H9 (cell line): ENCODE measurements at places on chromosomes 6 and 20.

DNA sequence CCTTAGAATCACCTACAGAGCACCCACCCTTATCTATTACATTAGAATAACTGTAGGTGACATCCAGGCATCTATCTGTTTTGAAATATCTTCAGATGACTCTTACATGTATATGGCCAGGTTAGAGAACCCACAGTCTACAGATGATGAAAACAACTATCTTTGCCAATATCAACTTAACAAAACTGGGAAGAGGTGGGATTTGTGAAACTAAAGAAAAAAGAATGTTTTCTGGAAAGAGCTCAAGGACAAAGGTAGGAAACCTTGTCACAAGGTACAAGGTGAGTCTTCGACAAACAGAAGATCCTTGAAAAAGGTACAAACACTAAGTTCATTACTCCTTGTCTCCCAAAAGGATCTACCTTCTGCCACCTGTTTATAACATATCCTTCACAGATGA is 47.0 kb upstream of the DST start:
- H3K27ac ChIP-seq: no peak overlapping the region
- no peaks in the 10 kb centered on the region for H3K27me3 ChIP-seq
- no peak for DNase-seq
- H3K36me3 ChIP-seq: no peaks in the 10 kb centered on the region; the same call in 1 of the 2 replicates
- H3K4me1 ChIP-seq: no peaks in the 10 kb centered on the region; the same call in 1 of the 2 replicates

- H3K27ac ChIP-seq: no peak overlapping the region
- no peak for DNase-seq
- no peaks in the 10 kb centered on the region for H3K36me3 ChIP-seq
Measured at GRCh38 chr6:3822747-3823445, 26.3 kb upstream of the FAM50B start.

GRCh38 chr6:6230286-6230685 is 90.2 kb downstream of the F13A1 start:
- no peak overlapping the region for H3K27ac ChIP-seq
- H3K4me1 ChIP-seq: peaks cover 2% of the 10 kb centered on the region; the same call in 1 of the 2 replicates
- no peak for DNase-seq
- no peaks in the 10 kb centered on the region for H3K36me3 ChIP-seq

DNA sequence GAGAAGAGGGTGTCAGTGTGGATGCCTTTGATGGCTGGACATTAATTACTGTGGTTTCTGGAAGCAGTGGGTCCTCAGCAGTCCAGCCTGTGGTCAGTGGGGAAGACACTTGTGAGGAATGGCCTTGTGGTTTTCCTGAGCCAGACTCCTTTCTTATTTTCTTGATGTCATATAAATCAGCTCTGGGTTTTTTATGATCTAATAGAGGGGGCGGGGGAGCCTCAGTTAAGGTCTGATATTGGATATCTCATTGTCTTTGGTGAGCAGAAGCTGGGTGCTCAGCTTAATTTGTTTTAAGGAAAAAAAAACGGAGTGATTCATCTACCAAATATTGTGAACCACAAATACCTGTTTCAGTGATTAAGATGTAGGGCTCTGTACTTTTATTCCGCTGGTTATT is 62.1 kb downstream of the OTOR start:
- no peak overlapping the region for H3K27ac ChIP-seq
- DNase-seq: no peak
- H3K36me3 ChIP-seq: no peaks in the 10 kb centered on the region
- no peaks in the 10 kb centered on the region for H3K27me3 ChIP-seq
- H3K4me3 ChIP-seq: no peak overlapping the region

DNA sequence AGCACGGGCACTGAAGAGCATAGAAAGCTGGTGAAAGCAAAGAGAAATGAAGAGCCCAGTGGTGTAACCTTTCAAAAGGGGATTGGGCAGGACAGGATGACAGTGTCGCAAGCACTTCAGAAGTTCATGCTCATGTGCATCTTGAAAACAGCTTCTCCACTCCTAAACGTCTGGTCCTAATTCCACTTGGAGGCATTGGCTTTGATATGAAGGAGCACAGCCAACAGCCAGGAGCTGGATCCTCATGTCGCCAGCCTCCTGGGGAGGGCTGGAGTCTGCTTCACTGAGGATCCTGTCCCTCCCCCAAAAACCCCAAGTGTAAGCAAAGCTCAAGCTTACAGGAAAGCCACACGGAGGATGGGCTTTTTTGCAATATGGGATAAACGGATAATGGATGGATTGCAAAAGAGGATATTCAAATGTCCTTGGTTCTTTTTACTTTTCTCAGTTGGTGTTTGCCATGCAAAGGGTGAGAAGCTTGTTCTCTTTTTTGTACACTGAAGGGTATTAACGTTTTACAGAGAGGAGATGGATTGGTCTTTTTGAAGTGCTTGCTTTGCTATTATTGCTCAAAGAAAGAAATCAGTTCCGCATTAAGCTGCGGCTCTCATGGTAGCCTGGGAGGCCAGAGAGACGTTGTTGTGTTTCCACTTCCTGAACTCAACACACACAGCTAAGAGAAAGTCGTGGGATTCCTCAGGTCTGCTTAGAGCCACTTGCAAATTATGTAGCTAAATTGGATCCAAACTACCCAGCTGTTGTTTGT is 92.2 kb downstream of the SIM1 start:
- no peaks in the 10 kb centered on the region for H3K36me3 ChIP-seq
- no peak overlapping the region for H3K4me3 ChIP-seq
- no peaks in the 10 kb centered on the region for H3K27me3 ChIP-seq
- peaks cover 13% of the 10 kb centered on the region; the same call in 1 of the 2 replicates for H3K4me1 ChIP-seq

GRCh38 chr6:6943421-6943820 is 164.3 kb upstream of the RREB1 start:
- no peaks in the 10 kb centered on the region for H3K4me1 ChIP-seq
- H3K27me3 ChIP-seq: no peaks in the 10 kb centered on the region
- H3K4me3 ChIP-seq: no peak overlapping the region
- DNase-seq: no peak
- no peak overlapping the region for H3K27ac ChIP-seq

DNA sequence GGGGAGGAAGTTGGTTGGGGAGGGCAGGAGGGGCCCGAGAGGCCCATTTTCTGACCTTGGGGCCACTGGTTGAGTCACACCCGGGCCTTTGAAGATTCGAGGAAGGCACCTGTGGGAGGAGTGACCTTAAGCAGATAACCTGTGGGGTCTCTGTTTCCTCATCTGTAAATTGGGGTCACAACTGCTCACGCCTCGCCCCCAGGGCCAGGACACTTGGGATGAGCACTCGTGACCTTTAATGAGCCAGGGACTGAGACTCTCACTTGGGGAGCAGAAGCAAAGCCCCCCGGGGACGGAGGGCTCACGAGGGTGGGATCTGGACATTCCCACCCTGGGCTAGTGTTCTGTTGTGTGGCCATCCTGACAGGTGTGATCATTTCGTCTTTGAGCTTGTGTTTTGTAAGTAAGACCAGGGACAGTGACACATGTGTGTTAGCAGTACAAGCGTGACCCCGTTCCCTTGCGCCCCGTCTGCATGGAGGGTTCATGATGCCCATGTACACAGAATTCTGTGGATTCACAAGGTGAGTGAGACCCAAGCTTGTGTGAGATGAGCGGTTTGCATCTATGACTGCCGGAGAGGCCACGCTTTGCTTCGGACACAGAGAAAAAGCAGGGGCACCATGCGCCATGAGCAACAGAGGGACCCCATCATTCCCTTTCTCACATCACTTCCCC is 79.3 kb upstream of the PMEPA1 start:
- DNase-seq: peak; percentile 17
- no peak overlapping the region for H3K27ac ChIP-seq
- H3K4me3 ChIP-seq: no peak overlapping the region
- no peaks in the 10 kb centered on the region for H3K27me3 ChIP-seq
- no peaks in the 10 kb centered on the region for H3K36me3 ChIP-seq

DNA sequence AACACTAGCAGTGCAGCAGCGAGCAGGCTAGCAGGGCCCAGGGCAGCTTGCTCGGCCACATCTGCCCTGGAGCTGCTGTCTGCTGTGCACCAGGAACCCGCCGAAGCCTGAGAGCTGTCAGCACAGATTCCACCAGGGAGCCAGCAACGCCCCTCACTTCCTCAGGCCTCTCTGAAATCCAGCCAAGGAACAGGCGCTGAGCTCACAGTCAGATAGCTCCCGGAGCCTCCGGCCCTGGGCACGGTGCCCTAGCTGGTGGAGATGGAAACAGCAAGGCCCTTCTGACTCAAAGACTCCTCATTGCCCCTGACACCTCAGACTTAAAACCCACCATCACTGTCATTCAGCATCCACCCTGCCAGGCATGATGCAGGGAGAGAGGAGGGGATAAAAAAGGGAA is 839.4 kb downstream of the MAFB start:
- no peak overlapping the region for H3K27ac ChIP-seq
- DNase-seq: no peak
- no peaks in the 10 kb centered on the region for H3K36me3 ChIP-seq
- no peaks in the 10 kb centered on the region for H3K27me3 ChIP-seq
- H3K4me1 ChIP-seq: no peaks in the 10 kb centered on the region

- no peak overlapping the region for H3K27ac ChIP-seq
- H3K36me3 ChIP-seq: no peaks in the 10 kb centered on the region
- peaks cover under 1% of the 10 kb centered on the region; the same call in 1 of the 2 replicates for H3K4me1 ChIP-seq
- no peaks in the 10 kb centered on the region for H3K27me3 ChIP-seq
- DNase-seq: no peak
- H3K4me3 ChIP-seq: no peak overlapping the region
Measured at GRCh38 chr6:100344761-100345160, 120.0 kb downstream of the SIM1 start.

- H3K4me3 ChIP-seq: no peak overlapping the region; the same call in 2 of the 3 replicates
- no peak overlapping the region for H3K27ac ChIP-seq
- peaks cover 6% of the 10 kb centered on the region; the same call in 2 of the 3 replicates for H3K36me3 ChIP-seq
- no peak for DNase-seq
Measured at GRCh38 chr6:2396846-2397630, 151.6 kb upstream of the GMDS start.

DNA sequence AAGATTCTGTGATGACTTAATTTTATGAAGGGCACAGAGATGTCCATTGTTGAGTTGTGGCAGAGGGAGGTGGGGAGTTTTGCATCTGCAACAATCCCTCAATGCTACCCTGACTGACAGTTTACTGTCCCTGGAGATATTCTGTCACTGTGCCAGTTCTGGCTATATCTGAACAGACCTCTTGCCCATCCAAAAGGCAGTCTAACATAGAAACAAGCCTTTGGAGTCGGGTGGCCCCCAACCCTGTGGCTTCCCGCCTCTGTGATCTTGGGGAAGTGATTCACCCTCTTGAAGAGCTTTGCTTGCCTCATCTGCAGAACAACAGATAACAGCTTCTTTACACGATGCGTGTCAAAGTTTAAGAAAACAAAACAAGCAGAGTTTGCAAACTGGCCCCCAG is 3.8 kb upstream of the E2F1 start:
- no peak overlapping the region for H3K4me3 ChIP-seq
- no peak for DNase-seq
- no peak overlapping the region for H3K27ac ChIP-seq
- H3K4me1 ChIP-seq: no peaks in the 10 kb centered on the region
- H3K27me3 ChIP-seq: no peaks in the 10 kb centered on the region

DNA sequence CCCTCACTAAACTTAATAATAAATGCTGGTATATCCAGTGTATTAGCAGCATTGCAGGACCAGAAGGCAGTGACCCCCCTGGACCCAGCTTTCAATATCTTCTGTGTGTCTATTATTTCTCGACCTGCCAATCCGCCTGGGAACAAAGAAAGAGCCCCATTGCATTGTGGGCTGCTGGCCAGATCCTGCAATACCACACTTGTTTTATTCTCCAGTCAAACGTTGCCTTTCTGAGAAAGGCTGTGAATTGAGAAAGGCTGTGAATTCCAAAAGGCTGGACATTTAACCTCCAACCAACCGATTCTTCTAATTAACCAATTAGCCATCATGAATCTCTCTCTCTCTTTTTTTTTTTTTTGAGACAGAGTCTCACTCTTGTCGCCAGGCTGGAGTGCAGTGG is 1.5 kb upstream of the MTO1 start:
- H3K27ac ChIP-seq: no peak overlapping the region
- peaks cover 9% of the 10 kb centered on the region for H3K36me3 ChIP-seq
- H3K4me3 ChIP-seq: no peak overlapping the region

DNA sequence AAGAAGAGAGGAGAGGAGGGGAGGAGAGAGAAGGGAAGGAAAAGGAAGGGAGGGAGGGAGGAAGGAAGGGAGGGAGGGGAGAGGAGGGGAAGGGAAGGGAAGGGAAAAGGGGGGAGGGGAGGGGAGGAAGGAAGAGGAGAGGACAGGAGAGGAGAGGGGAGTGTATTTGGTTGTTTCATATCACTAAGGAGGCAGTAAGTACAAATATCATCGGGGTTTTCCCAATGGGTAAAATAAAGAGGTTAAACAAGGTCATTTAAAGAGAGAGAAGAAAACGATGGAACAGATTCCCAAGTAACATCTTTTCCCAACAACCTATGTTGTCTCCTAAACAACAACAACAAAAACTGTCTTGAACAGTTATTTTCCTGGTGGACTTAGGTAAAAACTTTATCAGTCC is 43.6 kb downstream of the MBOAT1 start:
- no peak overlapping the region for H3K27ac ChIP-seq
- H3K4me1 ChIP-seq: peaks cover 3% of the 10 kb centered on the region
- DNase-seq: no peak
- no peak overlapping the region for H3K4me3 ChIP-seq

- H3K27me3 ChIP-seq: no peaks in the 10 kb centered on the region
- H3K4me1 ChIP-seq: no peaks in the 10 kb centered on the region; the same call in 1 of the 2 replicates
- no peak overlapping the region for H3K27ac ChIP-seq
- H3K4me3 ChIP-seq: no peak overlapping the region
- H3K36me3 ChIP-seq: no peaks in the 10 kb centered on the region
Measured at GRCh38 chr6:62042429-62042828, 243.6 kb downstream of the KHDRBS2 start.

DNA sequence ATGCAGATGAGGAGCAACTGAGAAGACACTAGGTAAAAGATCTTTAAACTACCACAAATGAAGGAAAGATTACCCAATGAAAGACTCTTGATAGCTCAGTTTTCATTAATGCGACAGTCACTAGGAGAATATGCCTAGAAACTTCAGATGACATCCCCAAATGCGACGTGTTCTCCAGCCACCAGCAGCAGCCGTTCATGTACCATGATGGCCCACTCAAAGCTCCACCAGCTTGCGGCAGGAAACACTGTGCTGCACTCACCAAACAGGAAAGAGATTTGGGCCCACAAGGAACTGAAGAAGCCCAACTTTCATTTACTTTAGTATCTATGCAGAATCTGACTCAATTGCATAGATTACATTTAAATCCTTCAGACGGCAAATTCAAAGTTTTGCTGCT is 7.5 kb downstream of the DIDO1 start:
- no peak for DNase-seq
- peaks cover 3% of the 10 kb centered on the region; the same call in 1 of the 2 replicates for H3K36me3 ChIP-seq
- no peak overlapping the region for H3K27ac ChIP-seq
- H3K27me3 ChIP-seq: no peaks in the 10 kb centered on the region

DNA sequence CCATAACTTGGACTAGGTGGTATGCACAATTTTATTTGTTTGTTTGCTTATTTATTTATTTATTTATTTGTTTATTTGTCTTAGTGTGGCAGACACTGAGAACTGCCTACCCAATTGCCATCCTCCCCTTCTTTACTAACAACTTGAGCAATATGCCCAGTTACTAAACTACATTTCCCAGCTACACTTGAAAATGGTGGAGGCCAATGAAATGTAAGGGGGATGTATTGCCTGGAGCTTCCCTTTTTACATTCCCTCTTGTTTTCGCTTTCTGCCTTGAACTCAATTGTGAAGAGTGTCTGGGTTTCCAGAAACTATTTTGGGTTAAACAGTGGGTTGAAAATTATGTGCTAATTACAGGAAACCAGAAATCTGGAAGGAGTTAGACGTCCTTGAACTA is 152.7 kb upstream of the FKBP1C start:
- no peaks in the 10 kb centered on the region for H3K27me3 ChIP-seq
- H3K27ac ChIP-seq: no peak overlapping the region
- H3K4me1 ChIP-seq: no peaks in the 10 kb centered on the region
- H3K4me3 ChIP-seq: no peak overlapping the region
- peaks cover 6% of the 10 kb centered on the region for H3K36me3 ChIP-seq
- DNase-seq: no peak
